ENCODE measurements at places on chromosomes 2 and 18.

GRCh38 chr2:233976690-233977294 is 59.6 kb downstream of the TRPM8 start:
- peak; percentile 29 for DNase-seq

DNA sequence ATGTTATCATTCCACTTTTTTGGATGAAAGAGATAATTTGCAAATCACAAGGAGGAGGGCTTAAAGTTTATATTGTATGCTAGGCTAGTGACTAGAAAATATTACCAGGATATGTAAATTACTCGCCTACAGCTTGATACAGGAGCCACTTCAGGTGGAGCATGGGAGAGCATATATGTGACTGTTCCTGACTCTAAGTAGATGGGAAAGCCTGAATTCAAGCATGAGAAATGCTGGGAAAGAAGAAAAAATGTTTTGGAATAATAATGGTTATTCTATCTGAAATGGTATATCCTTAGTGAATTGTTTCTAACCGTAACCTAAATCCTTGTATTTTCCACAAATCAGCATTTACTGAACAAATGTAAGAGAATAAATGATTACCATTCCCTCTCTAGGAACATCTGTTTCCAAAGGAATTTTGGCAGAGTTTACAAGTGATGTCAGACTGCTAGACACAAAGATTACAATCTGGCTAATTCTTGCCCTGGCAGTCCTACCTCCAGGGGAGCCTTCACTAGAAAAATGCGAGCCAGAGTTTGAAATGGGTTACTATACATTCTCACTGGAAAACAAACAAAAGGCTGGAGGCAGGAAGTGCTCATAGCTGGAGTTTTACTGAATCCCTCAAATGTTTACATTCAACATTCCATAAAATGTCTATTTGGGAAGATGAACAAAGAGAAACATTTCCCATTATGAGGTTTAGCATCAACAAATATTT is 129.4 kb upstream of the MAPRE2 start:
- no peak for DNase-seq

- DNase-seq: no peak
These were observed 98.2 kb upstream of the NPAS2 start for GRCh38 chr2:100721693-100722092.

- DNase-seq: no peak
These were observed 590.9 kb upstream of the ZEB2 start for GRCh38 chr2:145110668-145111356.

- DNase-seq: no peak
These were observed 16.7 kb upstream of the WIPF1 start for GRCh38 chr2:174614261-174614660.

DNA sequence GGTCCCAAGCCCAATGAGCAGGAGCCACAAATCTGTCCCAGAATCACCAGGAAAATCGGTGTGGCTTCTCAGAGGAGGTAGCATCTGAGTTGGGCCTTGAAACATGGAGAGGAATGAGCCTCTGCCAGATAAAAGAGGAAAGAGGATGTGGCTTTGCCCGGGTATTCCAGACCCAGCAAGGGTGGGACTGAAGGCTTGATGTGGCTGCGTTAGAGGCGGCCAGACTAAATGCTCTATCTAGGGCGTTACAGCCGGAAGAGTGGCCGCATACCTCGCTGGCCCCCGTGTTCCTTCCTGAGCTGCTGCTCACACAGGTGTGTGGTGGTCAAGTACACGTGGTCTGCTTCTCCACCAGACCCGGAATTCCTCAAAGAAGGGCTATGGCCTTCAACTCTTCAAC is 33.9 kb upstream of the POMC start:
- no peak for DNase-seq

DNA sequence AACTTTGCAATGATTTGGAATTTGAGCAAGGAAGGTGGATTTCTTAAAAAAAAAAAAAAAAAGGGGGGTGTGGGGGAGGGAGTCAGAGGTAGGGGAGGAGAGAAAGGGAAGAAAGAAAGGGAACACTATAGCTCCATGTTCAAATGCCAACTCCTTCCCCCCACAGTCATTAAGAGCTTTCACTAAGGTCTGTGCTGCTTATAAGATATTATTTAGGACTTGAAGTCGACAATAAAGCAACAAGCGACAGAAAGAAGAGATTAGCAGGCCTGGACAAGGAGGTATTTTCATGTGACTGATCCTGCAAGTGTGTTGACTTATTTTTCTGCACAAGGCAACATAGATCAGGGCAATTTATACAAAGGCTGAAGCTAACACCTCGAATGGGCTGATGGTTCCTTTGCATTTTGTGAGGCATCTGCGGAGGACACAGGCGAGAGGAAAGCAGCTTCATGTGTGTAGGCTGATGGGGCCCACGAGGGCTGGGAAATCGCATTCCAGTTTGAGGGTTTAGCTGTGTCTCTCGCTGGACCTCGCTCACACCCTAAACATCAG is 382.0 kb downstream of the SOX11 start:
- no peak for DNase-seq

- DNase-seq: no peak
These were observed 196.7 kb downstream of the SH3BP4 start for GRCh38 chr2:235148201-235149170.

- DNase-seq: no peak
These were observed 36.1 kb upstream of the ITGA4 start for GRCh38 chr2:181421131-181421458.

DNA sequence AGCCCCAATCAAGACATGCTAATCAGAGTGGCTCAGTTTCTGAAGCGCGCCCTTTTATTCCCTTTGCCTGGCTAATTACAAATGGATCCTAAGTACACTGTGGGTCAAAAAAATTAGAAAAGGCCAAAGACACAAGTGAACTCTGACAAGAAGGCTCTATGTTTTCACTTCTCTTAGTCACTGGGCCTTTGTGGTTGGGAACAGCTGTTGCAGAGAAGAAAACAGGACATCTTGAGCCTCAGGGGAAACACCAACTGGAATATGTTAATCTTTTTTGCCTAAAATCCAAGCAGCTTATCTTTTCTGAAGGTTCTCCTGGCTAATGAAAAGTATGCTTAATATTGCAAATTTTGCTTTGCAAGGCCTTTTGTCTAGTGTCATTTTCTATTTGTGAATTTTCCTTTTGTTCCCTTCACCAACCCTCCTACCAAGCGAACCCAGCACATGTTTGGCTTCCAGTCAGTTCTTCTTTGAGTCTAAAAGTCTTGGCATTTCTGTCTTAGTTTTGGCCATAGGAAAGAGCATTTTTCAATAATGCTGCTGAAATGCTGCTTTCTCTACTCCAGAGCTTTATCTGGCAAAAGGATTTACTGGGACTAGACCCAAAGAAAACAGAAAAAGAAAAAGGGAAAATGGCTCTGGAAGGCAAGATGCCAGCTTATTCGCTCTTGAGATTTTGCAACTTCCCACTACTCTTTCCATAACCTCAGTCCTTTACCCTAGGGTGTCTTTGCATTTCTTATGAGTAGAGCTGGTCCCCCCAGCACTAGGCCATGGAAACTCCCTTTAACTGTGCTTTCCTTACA is 440.2 kb upstream of the ST6GAL2 start:
- no peak for DNase-seq

GRCh38 chr18:12014521-12015415 is 33.5 kb downstream of the IMPA2 start:
- no peak for DNase-seq

DNA sequence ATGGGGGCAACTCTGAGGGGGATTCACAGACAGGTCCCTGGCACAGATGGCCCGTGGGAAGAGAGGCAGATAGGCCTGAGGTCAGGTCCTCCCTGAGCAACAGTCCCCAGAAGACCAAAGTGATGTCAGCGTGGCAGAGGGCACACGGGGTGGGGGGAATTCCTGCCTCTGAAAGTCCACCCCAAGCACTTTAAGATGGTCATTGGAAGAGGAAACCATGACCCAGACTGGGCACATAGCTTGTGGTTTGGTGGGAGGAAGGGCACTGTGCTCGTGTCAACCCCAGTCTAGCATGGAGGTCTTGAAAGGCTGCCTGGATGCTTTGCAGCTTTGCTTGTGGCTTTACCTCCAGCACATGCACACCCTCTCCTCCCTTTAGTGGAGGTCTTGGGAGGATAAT is 38.0 kb upstream of the SIX2 start:
- DNase-seq: no peak

GRCh38 chr2:74876081-74876886 is 42.4 kb downstream of the HK2 start:
- DNase-seq: peak; percentile 60

GRCh38 chr2:25443766-25444165 is 102.0 kb upstream of the DNMT3A start:
- DNase-seq: no peak

DNA sequence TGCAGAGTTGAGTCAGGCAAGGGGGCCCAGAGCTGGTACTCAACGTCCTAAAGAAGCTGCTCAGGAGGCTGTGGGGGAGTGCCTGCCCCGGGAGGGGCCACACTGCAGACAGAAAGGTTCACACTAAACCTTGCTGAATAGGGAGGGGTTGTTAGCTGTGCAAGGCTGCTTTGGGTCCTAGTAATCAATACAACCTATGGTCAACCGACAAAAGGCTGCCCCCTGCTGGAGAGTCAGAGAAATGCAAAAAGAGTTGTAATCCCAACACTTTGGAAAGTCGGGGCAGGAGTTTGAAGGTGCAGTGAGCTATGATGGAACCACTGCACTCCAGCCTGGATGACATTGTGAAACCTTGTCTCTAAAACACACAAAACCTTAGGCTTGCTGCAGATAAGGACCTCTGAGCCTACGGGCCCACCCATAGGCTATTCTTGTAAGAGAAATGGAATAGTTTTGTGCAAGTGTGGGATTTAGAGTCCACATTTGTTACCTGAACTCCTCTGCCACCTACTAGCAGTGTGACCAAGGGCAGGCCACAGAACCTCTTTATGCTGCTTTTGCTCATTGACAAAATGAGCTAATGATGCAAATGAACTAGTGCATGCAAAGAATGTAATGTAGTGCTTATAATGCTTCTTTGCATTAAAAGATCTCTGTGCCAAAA is 81.5 kb downstream of the PRPF40A start:
- DNase-seq: peak; percentile 75

- no peak for DNase-seq
These were observed 3.1 kb upstream of the GALNT1 start for GRCh38 chr18:35578481-35578880.

GRCh38 chr18:48538531-48539405 is at the start of gene CTIF:
Gene CTIF, plus strand, starts transcription at chr18:48539031. Its CDS starts 80,535 bp downstream, at chr18:48619566.
- DNase-seq: peak; percentile 81

GRCh38 chr2:233416199-233416598 is 61.9 kb downstream of the DGKD start:
- DNase-seq: no peak

- no peak for DNase-seq
These were observed 22.6 kb upstream of the DAPL1 start for GRCh38 chr2:158772306-158773078.

- no peak for DNase-seq
These were observed 51.1 kb downstream of the LPIN2 start for GRCh38 chr18:2961821-2962220.

- no peak for DNase-seq
These were observed 625.2 kb downstream of the CPS1 start for GRCh38 chr2:211181626-211182025.

GRCh38 chr2:191070276-191070675 is 56.3 kb upstream of the STAT1 start:
- no peak for DNase-seq

- no peak for DNase-seq
These were observed 70.6 kb downstream of the CD28 start for GRCh38 chr2:203777030-203777429.

DNA sequence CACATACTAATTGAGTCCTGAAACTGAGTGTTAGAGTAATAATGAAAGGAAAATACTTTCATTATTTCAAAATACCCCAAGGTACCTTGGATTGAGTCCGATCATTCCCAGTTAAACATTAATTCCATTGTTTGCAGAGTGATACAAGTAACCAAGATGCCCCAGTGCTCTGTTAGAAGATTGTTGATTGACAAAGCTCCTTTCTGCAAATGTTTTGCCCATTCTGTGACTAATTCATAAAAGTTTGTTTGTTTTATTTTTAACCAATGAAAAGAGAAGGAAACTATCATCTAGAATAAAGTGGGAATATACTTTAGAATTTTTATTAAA is 124.0 kb downstream of the GULP1 start:
- DNase-seq: no peak

GRCh38 chr2:70767079-70767698 is 811 bp downstream of the ADD2 start:
- peak; percentile 63 for DNase-seq

DNA sequence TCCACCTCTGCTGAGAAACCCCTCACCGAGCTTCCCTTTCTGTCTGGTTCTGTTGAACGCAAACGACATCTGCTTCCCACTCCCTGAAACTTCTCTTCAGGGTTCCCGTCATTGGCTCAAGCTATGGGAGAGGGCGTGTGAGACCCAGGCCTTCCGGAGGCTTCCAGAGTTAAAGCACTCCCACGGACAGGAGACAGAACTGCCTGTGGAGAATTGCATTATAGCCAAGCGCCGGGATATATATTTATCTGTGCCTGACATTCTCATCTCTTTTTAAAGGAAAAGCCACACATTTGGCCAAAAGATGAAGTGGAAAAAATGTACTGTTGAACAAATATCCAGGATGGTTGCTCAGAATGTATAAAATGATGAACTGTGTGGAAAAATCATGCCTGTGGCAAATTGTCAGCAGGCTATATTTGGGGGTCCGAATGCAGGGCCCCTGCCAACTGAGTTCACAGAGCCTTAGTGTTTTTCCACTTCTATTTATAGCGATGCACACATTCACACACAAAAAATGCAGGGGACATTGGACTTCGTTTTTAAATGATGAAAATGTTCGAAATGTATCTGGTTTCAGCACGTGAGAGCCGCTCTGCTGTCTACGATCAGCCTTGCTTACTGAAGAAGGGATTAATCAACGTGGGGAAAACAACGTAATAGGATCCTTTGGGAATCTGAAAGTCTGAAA is 59.5 kb downstream of the E2F6 start:
- DNase-seq: no peak

GRCh38 chr2:109339519-109339966 is 210.5 kb downstream of the SH3RF3 start:
- no peak for DNase-seq

DNA sequence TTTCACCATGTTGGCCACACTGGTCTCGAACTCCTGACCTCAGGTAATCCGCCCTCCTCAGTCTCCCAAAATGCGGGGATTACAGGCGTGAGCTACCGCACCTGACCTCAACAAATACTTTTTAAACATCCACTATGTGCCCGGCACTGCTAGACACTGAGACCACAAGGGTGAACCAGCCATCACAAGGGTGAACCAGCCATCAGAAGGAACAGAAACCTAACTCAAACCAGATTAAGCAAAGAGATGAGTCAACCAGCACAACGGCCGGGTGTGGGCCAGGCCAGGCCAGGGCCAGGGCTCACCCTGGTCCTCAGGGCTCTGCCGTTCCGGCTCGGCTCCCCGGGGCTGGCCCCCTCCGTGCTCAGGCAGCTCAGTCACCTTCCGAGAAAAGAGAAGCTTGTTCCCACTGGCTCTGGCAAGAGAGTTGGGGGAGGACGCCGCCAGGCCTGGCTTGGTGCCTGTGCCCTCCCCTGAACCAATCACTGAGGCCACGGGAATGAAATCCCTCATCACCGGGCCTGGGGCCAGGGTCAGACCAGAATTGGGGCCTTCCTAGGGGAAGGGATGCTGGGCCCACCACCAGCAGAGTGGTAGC is 4.4 kb downstream of the TEX44 start:
- DNase-seq: no peak

All from HEK293T (cell line).